ENCODE measurements at places on chromosomes 16 and 17. TPM values are rescaled to one million over a fixed set of nuclear protein-coding genes. Genes with fewer than 3 reads are reported as not detected.

Gene PKMYT1
- 1.3 TPM for total RNA-seq

Gene TEX14
- total RNA-seq, result 0.19 TPM

Gene PPM1E
- 0.80 TPM for total RNA-seq

Gene TEKT3
- 0.49 TPM for total RNA-seq

Gene SLC38A7
- total RNA-seq, result 31.9 TPM

Gene HBZ
- total RNA-seq, result not detected

Gene PRSS27
- 0.11 TPM for total RNA-seq

Gene RAB34
- 13.1 TPM for total RNA-seq

Gene ANKRD40CL
- total RNA-seq, result not detected

Gene FOXJ1
- total RNA-seq, result not detected

Gene GLIS2
- total RNA-seq, result 17.2 TPM

Gene COX6A2
- 1,568 TPM for total RNA-seq

Gene BMERB1
- total RNA-seq, result 75.3 TPM

Gene OTOP3
- total RNA-seq, result not detected

Gene ABCC11
- total RNA-seq, result 0.05 TPM

Gene HS3ST2
- 0.38 TPM for total RNA-seq

Gene GPR139
- total RNA-seq, result not detected

Gene LPO
- not detected for total RNA-seq

Gene DNAH9
- 0.08 TPM for total RNA-seq

Gene FBXL16
- total RNA-seq, result 0.08 TPM

Gene ADAP2
- total RNA-seq, result 7.0 TPM

Gene KRTAP4-5
- total RNA-seq, result not detected

Gene CPNE7
- not detected for total RNA-seq

Gene FBXO39
- total RNA-seq, result not detected

Gene CPD
- total RNA-seq, result 19.3 TPM

Gene SLC5A11
- total RNA-seq, result 0.14 TPM

Gene CACNG1
- not detected for total RNA-seq

Gene JMJD8
- 43.1 TPM for total RNA-seq

Gene NPEPPS
- 72.1 TPM for total RNA-seq

Gene MT1F
- total RNA-seq, result 0.85 TPM

Gene SULT1A2
- total RNA-seq, result 1.1 TPM

Gene TTYH2
- 28.1 TPM for total RNA-seq

Gene MPV17L
- total RNA-seq, result 7.0 TPM

Gene RCVRN
- total RNA-seq, result 0.47 TPM

Gene NPIPA2
- 3.6 TPM for total RNA-seq

Gene TBC1D3G
- total RNA-seq, result not detected

Gene GP1BA
- 0.22 TPM for total RNA-seq

Gene ABCA9
- 13.0 TPM for total RNA-seq

Gene DNAI2
- not detected for total RNA-seq

Gene HAP1
- 0.14 TPM for total RNA-seq

Gene FLOT2
- total RNA-seq, result 84.2 TPM

Gene OR1A1
- not detected for total RNA-seq

Gene ARL4D
- 7.1 TPM for total RNA-seq

Gene HCRT
- total RNA-seq, result not detected

Gene LGALS9C
- total RNA-seq, result not detected

Gene CD79B
- 4.6 TPM for total RNA-seq

Gene HS3ST3A1
- total RNA-seq, result 0.16 TPM

Gene RGS9
- total RNA-seq, result 1.6 TPM

Gene CTNS
- total RNA-seq, result 6.2 TPM

Gene RPAIN
- 28.4 TPM for total RNA-seq

Gene CTRB1
- not detected for total RNA-seq

Data from left ventricle myocardium inferior (tissue), 1 donor.